Stimulated activated CD8-positive, alpha-beta memory T cell treated with anti-CD3 and anti-CD28 coated beads, Interleukin-4, amount 100 ng/mL, for 4 hours (primary cell): ENCODE measurements at places on chromosomes 11 and 22.

DNA sequence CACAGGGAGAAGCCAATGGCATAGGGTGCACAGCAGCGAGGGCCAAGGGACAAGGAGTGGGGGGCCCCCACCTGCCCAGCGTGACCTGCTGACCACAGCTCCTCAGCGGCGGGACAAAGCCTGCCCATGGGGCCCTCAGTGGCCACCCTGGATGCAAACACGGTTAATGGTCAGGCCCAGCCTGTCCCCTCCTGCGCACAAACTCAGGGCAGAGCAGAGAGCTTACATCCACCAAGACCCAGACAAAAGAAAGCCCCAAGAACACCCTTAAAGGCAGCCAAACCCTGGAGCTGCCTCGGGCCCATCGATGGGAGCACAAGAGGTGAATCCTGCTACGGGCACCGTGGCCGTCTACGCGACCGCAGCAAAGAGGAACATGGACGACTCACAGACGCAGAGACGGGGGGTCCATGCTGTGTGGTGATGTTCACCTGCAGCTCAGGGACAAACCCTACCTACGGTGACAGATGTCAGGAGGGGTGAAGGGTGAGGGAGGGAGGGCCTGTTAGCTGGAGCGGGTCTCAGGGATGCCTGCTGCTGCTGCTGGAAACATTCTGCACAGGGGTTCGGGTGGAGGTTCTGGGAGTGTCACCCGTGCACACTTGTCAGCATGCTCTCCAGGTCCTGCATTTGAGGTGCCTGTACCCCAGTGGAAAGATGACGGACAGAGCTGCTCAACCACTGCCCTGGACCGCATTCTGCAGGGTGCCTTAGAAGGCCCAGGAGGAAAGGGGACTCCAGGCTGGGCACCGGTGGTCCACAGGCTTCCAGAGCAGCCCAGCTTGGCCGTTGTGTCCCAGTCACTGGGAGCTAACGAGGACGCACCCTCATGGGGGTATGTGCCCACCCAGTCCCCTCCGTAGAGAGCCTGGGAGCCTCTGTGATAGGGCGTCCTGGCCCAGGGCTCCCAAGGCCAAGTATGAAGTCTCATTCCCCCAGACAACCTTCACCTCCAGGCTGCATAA is 11.6 kb downstream of the ASCL2 start:
- DNase-seq = no peak

DNA sequence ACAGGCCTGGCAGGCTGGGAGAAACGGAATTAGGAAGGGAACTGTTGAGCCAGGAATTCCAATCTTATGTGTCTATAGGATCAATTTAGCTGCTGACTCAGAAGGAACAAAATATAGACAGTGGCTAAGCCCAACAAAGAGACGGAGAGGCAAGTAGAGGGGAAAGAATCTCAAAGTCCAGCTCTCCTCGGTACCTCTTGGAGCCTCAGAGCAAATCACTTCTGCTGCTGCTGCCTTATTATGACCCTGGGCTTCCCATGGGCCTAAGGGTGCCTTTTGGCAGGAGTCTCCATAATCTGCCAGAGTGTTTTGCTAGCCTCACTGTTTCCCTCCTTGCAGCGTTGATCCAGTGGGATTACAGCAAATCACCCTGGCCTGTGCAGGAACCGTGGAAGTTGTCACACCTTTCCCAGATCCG is 31.7 kb downstream of the PAX6 start:
- DNase-seq = no peak

GRCh38 chr22:45208993-45209838 is 31.5 kb downstream of the KIAA0930 start:
- DNase-seq = no peak

DNA sequence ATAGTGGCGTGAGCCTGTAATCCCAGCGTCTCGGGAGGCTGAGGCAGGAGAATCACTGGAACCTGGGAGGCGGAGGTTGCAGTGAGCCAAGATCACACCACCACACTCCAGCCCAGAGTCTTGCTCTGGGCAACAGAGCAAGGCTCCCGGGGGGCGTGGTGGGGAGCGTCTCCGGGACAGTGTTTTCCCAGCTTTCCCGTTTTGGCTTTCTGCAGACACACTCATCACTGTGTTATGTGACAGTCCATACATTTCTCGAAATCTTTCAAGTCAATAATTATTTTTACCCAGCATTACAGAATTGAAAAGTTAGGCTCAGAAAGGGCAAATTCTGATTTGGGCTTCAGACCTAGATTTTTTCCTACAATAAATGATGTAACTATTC is 31.7 kb downstream of the NEAT1 start:
- no peak for DNase-seq

GRCh38 chr22:19722982-19723231 is 432 bp upstream of the GP1BB start:
- no peak for DNase-seq

GRCh38 chr11:107916671-107917241 is 11.5 kb upstream of the RAB39A start:
- DNase-seq = no peak

DNA sequence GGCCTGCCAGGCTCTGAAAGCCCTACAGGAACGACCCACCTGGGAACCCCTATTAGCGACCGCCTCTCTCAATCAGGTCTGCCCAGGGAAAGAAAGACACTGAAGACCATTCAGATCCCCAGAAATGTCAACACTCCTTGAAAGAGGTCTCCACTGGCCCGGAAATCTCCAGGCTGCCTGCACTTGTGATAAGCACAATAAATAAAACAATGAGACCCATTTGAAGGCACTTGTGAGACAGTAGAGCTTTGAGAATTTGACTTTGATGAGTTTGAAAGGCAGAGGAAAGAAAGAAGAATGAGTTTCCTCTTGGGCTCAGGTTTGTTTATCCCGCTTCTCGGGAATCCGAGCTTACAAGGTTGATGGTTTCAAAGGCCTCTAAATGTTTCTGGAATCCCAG is 416.3 kb downstream of the BUD13 start:
- no peak for DNase-seq

GRCh38 chr22:44645083-44645482 is 56.9 kb upstream of the PRR5 start:
- no peak for DNase-seq

GRCh38 chr11:28569106-28569505 is 460.9 kb downstream of the METTL15 start:
- no peak for DNase-seq

- no peak for DNase-seq
Observed at GRCh38 chr11:65861165-65861505, 902 bp downstream of the MUS81 start.

DNA sequence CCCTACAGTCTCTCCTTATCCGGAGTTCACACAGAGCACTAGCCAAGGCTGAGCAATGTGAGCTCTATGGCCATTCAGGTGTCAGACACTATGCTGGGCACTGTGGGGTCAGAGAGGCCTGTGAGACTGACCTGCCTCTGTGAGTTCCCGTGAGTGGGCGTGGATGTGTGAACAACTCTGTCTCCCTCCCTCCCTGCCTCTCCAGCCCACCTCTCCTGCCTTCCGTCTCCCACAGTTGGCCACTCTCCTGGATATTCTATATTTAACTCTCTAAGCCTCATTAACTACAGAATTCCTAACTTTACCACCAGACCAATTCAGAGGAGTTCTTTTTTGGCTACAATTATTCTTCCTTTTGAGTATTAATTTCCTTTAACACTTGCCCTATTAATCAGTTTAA is 191.6 kb upstream of the NCAM1 start:
- DNase-seq = no peak

- DNase-seq = no peak
Observed at GRCh38 chr22:20422271-20423007, 15.2 kb downstream of the SCARF2 start.

DNA sequence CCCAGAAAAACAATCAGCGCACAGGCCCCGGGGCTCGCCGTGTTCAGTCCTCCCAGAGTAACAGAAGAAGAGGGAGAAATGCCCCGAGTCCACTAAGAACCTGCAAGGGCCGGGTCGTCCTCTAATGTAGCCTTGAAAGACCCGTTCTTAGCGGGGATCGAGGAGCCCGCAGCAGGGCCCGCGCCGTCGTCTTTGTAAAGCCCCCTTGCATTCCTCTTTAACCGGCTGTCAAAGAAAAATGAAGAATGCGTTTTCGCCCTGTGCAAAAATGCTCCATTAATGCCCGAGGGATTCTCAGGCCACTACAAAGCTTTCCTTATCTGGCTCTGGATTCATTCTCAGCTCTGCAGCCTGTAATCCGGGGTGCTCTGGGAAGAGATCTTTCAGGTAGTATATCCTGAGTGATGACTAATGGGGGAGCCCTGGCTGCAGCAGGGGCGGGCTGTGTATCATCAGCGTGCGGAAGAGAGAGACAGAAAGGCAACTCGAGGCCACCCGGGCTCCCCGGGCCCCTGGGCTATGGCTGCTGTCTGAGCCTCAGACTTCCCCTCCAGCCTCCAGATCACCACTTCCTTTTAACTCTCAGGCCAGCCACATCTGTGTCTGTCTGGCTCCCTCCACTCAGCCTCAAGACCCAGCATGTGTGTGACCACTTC is 78.2 kb downstream of the FBLN1 start:
- no peak for DNase-seq

GRCh38 chr11:10108915-10109680 is 184.9 kb downstream of the SBF2 start:
- no peak for DNase-seq

GRCh38 chr11:48055292-48056132 is 75.2 kb downstream of the PTPRJ start:
- no peak for DNase-seq

DNA sequence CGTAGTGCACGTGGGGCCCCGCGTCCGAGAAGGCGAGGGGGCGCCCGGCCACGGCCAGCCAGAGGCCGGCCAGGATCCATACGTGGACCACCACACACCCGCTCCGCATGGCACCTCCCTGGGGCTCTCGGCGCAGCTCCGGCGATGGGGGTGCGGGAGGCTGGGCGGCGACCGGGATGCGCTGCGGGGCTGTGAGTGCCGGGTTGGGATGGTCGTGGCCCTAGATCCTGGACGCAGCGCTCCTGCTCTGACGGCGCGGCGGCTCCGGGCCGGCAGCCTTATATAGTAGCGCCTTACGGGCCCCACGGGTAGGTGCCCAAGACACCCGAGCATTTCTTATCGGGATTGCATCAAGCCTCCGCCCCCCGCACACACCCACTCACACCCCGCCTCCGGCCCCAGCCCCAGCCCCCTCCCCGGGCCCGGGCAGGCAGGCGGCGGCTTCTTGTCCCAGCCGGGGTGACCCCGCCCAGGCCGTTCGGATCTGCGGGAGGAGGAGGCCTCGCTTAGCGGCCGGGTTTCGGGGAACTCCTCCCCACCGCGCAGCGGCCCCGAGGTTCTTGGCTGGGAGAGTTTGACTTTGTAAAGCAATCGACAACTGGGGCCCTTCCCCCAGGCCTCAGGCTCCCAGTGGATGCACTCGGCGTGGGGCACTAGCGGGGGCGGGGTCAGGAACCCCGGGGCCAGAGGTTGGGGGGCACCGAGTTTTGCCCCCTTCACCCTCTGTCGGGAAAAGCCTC is at the start of gene FGF19:
FGF19 (minus strand) TSS at position 255 of the 740 bp plus-strand sequence; CDS start at position 109, 146 bp downstream.
- DNase-seq = no peak

- no peak for DNase-seq
Observed at GRCh38 chr22:44192816-44193534, 12.2 kb downstream of the PARVG start.

- no peak for DNase-seq
Observed at GRCh38 chr11:10066441-10066840, 227.6 kb downstream of the SBF2 start.

GRCh38 chr22:37740455-37741311 is 43.8 kb downstream of the TRIOBP start:
- no peak for DNase-seq

DNA sequence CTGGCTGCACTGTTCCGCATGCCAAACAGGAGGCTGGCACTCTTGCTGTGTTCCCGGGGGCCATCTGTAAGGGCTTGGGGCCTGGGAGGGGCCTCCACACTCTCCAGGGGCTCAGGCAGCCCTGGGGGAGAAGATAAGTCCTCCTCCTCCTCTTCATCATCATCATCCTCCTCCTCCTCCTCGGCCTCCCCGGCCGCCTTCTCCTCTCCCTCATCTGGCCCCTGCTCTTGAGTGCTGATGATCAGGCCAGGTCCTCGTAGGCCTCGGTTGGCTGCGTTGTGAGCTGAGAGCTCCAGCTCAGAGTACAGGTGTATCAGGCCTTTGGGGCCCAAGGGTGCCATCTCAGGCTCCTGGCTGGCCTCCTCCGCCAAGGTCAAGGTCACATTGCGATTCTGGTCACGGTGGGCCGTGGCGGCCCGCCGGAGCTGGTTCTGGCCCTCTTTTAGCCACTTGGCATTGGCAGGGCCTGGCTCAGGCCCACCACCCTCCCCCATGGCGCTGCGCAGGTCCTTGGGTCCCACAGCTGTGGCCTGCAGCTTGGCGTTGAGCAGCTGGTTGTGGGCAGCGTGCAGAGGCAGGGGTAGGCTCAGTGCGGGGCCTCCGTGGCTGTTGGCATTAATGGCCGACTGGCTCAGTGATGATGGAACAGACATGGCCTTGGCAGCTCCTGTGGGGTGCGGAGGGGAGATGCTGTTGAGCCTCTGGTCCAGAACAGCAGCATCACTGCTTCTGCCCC is 8.0 kb downstream of the APBB1 start:
- no peak for DNase-seq

- DNase-seq = no peak
Observed at GRCh38 chr11:17026487-17027082, 12.4 kb upstream of the PLEKHA7 start.

GRCh38 chr11:73931039-73931645 is 19.7 kb upstream of the DNAJB13 start:
- DNase-seq = no peak

- DNase-seq = no peak
Observed at GRCh38 chr11:77442394-77443053, 31.4 kb downstream of the PAK1 start.

DNA sequence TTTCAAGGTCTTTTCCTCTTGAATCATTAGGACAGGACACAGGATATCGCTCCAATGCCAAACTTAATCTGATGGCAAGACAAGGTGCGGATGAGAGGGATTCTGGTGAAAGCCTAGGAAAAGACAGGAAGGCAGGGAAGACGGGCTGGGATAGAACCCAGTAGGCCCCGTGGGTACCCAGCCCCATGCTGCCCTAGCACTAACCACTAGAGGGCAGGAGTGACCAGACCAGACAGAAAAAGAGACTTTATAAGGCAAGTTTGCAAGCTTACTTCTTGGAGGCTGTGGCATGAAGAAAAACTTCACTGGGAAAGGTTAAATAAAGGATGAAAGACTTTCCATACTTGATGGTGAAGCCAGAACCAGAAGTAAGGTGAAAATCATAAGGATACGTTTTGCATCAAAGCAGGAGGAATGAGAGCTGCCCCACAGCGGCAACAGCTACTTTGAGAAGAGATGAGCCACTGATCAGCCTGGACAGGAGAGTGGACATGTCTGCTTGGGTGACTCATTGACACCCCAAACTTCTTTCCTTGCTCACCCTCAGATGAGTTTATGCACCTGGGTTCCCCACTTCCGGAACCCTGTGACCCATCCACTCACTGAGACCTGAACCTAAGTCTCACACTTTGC is 39.8 kb downstream of the SYN3 start:
- no peak for DNase-seq

GRCh38 chr22:29798801-29799200 is 31.6 kb downstream of the UQCR10 start:
- DNase-seq = no peak

- no peak for DNase-seq
Observed at GRCh38 chr22:38753948-38754750, 1.6 kb downstream of the SUN2 start.
